ENCODE measurements at places on chromosomes 5 and 9.

- DNase-seq = no peak
These were observed 468.1 kb downstream of the KCTD16 start for GRCh38 chr5:144638787-144639186.

GRCh38 chr9:113966394-113966793 is 90.3 kb downstream of the ZNF618 start:
- no peak for DNase-seq

- peak; percentile 17 for DNase-seq
These were observed 21.3 kb downstream of the KCTD16 start for GRCh38 chr5:144191998-144192397.

- DNase-seq = no peak
These were observed 1.1 kb downstream of the RUSC2 start for GRCh38 chr9:35490910-35491465.

- DNase-seq = no peak
These were observed 43.4 kb downstream of the AMBP start for GRCh38 chr9:114034661-114035062.

GRCh38 chr5:125609011-125609410 is 814.2 kb upstream of the GRAMD2B start:
- no peak for DNase-seq

DNA sequence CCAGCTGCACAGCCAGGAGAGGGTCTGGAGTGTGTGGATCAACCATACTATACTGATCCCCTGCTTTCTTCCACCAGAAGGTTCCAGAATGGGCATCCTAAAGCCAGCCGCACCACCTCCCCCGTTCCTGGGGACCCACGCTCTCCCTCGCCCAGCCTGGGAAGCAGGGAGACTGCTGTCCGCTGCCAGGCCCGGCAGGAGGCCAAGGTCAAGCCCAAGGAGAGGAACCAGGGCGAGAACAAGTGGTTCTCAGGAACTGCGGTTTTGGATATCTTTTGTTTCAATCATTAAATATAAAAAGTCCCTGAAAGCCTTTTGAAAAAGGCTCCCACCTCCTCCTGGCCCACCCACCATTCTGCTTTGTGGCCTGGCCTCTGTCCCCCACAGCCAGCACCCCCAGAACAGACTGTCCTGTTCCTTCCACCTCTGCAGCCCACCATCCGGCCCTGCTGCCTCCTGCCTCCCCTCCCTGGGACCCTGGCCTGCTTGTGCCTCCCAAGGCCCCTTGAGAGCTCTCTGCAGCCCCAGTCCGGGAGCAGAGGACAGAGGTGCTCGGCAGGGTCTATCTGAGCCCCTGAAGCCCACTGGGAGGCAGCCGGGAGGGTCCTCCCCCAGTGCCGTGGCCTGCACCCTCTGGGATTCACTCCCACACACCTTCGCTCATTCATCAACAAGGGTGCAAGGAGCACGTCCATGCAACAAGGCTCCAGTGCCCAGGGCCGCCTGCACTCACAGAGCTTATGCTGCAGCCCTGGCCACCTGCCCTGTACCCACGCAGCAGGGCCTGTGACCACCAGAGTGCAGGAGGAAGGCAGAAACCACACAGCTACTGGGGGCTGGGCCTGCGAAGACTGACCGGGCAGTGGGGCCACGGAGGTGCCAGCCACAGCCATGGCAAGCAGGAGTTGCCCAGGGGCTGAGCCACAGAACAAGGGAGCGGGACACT is 614 bp upstream of the LCN6 start:
- no peak for DNase-seq

- no peak for DNase-seq
These were observed at the start of gene MZB1 for GRCh38 chr5:139389701-139390638. MZB1 (minus strand) TSS chr5:139389913; CDS start chr5:139389856, 57 bp downstream.

- DNase-seq = peak; percentile 40
These were observed 72.8 kb downstream of the MED27 start for GRCh38 chr9:132006677-132007370.

DNA sequence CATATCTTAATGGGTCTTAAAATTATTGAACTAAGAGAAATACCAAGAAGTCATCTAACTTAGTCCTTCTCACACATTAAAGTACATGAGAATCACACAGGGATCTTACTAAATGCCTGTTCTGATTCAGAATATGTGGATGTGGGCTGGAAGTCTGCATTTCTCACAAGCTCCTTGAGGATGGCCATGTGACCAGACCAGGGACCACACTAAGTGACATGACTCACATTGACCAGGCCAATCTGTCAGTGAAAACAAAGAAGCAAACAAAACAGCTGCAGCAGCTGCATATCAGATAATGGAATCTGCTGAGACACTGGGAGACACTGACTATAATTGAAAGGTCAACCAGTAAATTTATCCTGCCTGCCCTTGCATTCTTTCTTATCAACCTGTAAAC is 110.5 kb downstream of the ADAMTS12 start:
- no peak for DNase-seq

DNA sequence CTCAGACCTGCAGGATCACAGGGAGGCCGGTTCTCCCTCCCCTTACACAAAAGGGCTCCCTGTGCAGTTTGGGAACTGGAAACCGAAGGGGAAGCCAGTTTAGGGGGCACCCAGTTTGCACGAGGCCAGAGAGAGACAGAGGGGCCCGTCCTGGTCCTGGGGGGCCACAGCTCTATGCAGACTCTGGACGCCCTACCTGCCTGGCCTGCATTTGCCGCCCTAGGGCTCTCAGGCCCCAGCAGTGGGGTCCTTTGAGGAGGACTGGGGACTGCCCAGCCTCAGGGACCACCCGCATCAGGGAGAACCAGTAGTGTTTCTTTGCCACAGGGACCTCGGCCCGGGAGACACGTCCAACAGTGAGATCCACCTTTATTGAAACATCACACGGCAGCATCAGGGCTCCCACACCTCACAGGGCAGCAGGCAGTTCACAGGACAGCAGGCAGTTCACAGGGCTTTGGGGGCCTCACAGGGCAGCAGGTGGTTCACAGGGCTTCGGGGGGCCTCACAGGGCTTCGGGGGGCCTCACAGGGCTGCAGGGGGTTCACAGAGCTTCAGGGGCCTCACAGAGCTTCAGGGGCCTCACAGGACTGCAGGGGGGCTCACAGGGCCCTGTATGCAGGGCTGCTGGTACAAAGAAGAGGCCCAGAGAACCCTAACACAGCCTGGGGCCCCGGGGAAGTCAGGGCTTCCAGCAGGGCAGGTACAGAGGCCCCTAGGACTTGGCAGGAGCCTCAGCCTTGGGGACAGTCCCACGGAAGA is 648 bp upstream of the NSMF start:
- DNase-seq = no peak

GRCh38 chr5:14156650-14157492 is 13.7 kb downstream of the TRIO start:
- DNase-seq = no peak

- DNase-seq = no peak
These were observed 24.7 kb downstream of the STK10 start for GRCh38 chr5:172163346-172163745.

DNA sequence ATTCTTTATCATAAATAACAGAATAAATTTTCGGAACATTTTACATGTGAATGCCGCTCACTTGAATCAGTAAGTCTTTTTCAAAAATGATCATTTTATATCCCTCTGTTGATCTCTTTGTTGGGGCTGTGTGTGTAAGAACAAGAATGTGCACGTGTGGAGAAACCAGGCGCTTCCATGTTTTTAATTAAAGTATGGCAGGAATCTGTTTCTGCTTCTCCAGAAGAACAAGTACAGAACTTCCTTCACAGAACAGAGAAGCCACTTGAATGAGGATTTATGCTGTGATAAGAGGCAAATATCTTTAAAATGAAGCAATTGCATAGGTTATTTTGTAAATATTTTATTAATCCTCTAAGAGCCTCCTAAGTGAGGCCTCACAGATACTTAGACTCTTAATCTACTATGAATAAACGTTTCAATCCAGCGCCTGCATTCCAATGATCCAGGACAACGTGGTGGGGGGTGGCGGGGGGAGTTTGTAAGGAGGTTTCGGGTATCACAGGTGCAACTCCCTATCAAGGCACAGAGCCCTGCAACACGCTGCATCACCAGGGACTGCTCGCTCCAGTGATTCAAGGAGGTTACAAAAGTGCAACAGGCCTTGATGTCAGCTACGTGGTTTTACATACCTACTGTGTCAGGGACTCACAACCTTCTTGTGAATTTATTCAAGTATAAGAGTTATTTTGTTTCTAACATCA is 409.2 kb downstream of the BNC2 start:
- no peak for DNase-seq

- DNase-seq = no peak
These were observed 57.4 kb downstream of the DAP start for GRCh38 chr5:10703676-10704075.

GRCh38 chr5:172768573-172769341 is 2.2 kb downstream of the DUSP1 start:
- no peak for DNase-seq

DNA sequence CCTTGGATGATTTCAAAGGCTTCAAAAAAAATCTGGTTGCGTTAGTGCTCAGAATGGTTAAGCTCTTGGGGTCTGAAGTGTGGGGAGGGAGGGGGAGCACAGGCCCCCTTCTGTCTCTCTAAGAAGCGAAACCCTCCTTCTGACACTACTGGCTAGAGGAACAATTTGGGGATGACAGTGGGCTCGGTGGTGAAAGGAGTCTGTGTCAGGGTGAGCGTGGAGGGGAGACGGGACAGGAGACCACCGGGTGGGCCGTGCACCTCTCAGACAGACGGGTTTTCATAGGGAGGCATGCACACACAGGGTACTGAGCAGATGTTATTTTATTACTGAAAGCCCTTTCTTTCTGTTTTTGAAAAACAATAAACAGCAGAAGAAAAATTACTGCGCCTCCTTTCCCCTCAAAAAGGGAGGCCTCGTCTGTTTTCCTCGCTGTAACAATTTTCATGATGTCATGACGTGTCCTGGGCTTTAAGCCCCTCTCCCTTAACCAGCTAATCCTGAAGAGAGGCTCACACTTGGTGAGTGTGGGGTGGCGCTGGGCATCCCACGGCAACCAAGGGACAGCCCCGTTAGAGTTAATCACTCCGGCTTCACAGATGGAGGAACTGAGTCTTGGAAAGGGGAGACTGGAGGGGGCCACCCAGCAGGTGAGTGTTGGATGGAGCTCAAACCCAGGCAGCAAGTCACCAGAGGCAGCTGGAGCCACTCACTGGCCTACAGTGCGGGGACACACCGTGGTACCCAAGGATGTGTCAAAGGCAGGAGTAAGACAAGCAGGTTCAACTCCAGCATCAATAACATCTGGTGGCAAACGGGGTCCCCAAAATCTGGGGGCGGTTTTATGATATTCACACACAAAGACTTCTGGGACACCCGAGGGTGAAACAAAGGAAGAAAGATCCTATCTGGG is 53.4 kb downstream of the PTCH1 start:
- DNase-seq = no peak

- no peak for DNase-seq
These were observed 517.8 kb downstream of the IRX1 start for GRCh38 chr5:4113426-4113825.

GRCh38 chr5:1468629-1469527 is 23.6 kb upstream of the SLC6A3 start:
- DNase-seq = no peak

All from NCI-H774 (cell line).